GM13977 (cell line): ENCODE measurements at places on chromosomes 2 and 18.
A peak's percentile ranks its signal among the peaks of the same experiment; 100 is the strongest.

DNA sequence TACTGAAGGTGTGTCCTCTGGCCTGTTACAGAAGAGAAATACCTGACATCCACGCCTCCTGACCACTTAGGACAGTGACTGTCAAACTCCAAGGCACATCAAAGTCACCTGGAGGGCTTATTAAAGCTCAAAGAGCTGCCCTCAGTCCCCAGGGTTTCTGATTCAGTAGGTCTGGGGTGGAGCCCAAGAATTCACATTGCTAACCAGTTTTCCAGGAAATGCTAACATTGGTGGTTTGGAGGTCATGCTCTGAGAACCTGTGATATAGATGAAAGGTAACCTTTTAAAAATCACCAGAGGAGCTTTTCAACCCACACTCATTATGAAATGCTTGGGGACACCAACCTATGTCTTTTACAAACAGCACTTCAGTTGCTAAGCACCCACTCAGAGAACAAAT, 172.3 kb downstream of the ALK start:
- no peak for DNase-seq

DNA sequence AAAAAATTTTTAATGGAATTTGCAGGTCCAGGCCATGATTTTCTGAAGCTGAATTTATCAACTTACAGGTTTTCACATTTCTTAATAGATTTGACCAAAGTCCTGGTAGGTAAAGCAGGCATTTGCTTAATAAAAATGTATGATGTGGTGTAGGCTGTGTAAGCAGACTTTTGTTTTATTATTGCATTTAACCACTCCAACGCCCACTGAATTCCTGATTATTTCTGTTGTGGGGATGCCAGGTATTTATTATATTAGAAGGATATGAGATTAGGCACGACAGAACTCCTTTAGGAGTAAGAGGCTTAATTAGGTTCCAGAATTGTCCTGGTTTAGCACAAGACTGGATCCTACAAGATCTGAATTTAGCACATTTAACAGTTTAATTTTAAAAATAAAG, 111.1 kb downstream of the ADCYAP1 start:
- no peak for DNase-seq

DNA sequence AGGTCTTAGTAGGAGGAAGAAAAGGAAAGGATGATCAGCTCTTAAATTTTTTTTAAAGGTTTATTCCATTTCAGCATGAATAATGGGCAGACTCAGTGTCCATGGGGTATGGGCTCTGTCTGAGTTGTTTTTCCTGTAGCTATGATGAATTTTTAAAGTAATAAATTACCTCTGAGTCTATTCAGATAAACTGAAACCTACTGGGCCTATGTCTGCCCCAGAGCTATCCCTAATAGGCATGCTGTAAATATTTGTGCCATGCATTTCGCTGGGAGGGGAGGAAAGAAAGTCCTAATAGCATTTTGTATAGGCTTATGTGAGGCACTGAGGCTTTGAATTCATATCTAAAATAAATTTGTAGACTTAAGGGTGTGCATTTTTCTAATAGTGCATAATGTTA, 210.4 kb upstream of the BOD1L2 start:
- DNase-seq = no peak

DNA sequence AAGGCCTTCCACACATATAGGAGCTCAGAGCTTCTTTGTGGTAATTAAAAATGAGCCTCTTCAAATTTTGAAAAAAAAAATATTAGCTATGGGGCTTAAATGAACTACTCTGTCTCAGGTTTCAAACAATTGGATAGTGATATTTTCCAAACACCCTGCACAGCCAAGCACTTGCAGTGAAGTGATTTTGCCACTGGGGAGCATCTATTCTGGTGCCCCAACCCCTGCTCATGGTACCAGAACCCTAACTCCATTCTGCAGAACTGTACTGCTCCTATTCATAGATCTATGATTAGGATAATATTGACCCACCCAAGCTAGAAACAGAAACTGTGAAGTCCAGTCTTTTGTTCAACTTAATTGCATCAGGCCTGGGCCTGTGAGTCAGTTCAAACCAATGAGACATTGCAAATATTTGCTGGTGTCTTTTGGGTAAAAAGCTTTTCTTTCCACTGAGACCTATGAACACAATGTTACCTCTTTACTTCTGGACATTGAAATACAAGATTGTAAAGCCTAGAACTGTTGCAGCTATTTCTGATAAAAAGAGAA, 324.0 kb downstream of the GALNT13 start:
- no peak for DNase-seq

- DNase-seq = no peak
These were observed 45.5 kb downstream of the EML4 start for GRCh38 chr2:42214669-42215068.

- no peak for DNase-seq
These were observed 206.3 kb downstream of the ARL6IP6 start for GRCh38 chr2:152924722-152925121.

- DNase-seq = no peak
These were observed 139.8 kb upstream of the NCK2 start for GRCh38 chr2:105604938-105605337.

DNA sequence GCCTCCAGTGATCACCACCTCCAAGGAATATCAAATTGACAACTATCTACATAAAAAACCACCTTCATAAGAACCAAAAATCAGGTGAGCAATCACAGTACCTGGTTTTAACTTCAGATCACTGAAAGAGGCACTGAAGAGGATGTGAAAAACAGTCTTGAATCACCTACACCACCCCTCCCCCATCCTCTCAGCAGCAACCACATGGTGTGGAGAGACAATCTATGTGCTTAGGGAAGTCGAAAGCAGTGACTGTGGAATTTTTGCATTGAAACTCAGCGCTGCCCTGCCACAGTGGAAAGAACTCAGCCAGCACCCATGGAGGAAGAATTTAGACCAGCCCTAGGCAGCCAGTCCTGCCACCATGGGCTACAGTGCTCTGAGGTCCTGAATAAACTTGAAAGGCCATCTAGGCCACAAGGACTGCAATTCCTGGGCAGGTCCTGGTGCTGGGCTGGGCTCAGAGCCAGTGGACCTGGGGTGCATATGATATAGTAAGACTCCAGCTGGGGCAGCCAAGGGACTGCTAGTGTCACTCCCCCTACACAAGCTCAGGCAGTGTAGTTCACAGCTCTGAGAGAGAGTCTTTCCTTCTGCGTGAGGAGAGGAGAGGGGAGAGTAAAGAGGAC, 75.6 kb downstream of the ATL2 start:
- no peak for DNase-seq

- DNase-seq = no peak
These were observed 98.9 kb downstream of the PHLPP1 start for GRCh38 chr18:62814132-62814759.

GRCh38 chr18:58566556-58567292, 62.2 kb downstream of the ALPK2 start:
- no peak for DNase-seq

GRCh38 chr2:104758199-104758620, 95.7 kb upstream of the POU3F3 start:
- DNase-seq = no peak

DNA sequence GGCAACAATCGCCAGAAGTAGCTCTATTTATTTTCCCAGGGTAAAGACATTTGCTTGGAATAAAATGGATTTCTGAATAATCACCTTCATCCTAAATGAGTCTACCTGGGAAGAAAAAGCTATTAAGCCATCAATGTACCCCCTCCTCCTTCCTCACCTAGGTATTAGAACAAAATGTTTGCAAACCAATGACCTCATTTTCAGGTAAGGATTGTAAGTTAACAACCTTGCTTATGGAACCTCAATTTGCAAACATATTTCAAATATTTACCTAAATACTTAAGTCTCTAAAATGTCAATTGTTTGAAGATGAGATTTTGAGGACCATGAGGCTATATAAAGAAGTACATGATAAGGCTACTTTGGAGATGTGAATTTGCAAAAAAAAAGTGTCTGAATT, 43.9 kb downstream of the CAVIN2 start:
- no peak for DNase-seq

GRCh38 chr2:186105016-186105724, 366.6 kb downstream of the FSIP2 start:
- no peak for DNase-seq

- DNase-seq = peak; percentile 19
These were observed 203.3 kb downstream of the TCF4 start for GRCh38 chr18:55384551-55385275.

GRCh38 chr2:139529080-139529479, 748.9 kb upstream of the NXPH2 start:
- DNase-seq = no peak

- peak; percentile 39 for DNase-seq
These were observed 1.7 kb upstream of the HS6ST1 start for GRCh38 chr2:128320192-128320905.

- DNase-seq = no peak
These were observed 8.9 kb upstream of the NFE2L2 start for GRCh38 chr2:177273408-177273807.

GRCh38 chr18:10291568-10291981, 162.9 kb upstream of the APCDD1 start:
- DNase-seq = no peak

DNA sequence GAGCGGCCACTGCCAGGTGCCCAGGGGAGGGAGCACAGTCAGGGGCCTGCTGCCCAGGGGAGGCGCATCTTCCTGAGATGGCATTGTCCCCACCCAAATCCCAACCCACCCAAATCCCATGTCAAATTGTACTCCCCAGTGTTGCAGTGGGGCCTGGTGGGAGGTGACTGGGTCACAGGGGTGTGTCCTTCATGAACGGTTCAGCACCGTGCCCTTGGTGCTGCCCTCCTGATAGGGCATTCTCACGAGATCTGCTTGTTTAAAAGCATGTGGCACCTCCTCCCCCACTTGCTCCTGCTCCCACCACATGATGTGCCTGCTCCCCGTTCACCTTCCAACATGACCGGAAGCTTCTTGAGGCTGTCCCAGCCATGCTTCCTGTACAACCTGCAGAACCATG, 27.6 kb downstream of the ANKMY1 start:
- no peak for DNase-seq

GRCh38 chr18:79452190-79452990, 56.7 kb downstream of the NFATC1 start:
- no peak for DNase-seq

DNA sequence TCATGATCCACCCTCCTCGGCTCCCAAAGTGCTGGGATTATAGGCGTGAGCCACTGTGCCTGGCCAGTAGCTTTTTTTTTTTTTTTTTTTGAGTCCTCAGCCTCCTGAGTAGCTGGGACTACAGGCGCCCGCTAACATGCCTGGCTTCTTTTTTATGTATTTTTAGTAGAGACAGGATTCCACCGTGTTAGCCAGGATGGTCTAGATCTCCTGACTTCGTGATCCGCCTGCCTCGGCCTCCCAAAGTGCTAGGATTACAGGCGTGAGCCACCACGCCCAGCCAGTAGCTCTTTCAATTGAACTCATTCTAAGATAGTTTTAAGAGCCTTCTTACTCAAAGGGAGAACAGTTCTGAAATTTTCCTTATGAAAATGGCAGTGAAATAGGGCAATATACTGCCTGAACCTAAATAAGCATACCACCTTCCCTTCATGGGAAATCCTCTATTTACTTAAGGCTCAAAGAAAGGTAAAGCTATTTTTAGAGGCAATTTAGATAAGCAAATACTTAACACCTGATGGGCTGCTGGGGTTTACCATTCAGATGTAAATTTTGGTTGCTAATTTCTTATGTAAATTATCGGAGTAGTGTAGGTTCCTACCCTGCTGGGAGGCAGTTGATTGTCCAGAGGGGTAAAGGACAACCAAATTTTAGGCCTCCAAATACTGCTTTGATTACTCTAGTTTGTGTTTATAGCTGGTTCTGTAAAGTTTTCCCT, 144.7 kb downstream of the GREB1L start:
- DNase-seq = no peak

- no peak for DNase-seq
These were observed 5.8 kb upstream of the DGUOK start for GRCh38 chr2:73920577-73921545.

GRCh38 chr2:179104736-179105135, 54.8 kb upstream of the CCDC141 start:
- DNase-seq = no peak

DNA sequence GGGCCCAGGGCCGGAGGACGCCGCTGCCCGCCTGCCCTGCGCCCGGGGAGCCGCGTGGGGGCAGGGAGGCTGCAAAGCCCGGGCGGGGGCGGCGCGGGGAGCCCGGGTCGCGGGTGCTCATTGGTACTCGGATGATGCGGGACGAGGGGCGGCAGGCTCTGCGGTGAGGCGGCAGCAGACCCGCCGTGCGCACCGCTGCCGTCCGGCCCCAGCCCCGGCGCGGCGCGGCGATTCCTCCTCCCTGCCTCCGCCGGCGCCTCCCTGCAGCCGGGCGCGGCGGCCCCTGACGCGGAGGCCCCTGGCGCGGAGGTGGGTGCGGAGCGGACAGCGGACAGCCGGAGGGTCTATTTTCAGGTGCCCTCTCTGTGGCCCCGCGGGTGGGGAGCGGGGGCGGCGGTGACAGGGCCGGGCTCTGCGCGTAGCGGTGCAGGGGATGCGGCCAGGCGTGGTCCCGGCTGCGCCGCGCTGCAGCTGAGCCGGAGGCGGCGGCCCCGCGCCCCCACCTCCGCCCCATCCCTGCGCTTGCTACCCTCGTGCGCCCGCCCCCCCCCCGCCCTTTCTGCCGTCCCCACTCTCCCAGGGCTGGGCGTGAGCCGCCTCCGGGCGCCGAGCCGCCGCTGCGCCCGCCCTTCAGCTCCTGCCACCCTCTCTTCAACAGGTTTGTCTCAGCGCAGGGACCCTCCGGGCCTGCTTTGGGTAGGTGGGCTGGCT, 640 bp downstream of the SPTBN1 start:
- DNase-seq = peak; percentile 61

GRCh38 chr2:81260320-81260719, 955.8 kb upstream of the LRRTM1 start:
- no peak for DNase-seq
